ENCODE measurements at places on chromosomes 1 and 21.

- no peak for DNase-seq
These were observed 7.5 kb downstream of the SELENOF start for GRCh38 chr1:86906419-86906818.

DNA sequence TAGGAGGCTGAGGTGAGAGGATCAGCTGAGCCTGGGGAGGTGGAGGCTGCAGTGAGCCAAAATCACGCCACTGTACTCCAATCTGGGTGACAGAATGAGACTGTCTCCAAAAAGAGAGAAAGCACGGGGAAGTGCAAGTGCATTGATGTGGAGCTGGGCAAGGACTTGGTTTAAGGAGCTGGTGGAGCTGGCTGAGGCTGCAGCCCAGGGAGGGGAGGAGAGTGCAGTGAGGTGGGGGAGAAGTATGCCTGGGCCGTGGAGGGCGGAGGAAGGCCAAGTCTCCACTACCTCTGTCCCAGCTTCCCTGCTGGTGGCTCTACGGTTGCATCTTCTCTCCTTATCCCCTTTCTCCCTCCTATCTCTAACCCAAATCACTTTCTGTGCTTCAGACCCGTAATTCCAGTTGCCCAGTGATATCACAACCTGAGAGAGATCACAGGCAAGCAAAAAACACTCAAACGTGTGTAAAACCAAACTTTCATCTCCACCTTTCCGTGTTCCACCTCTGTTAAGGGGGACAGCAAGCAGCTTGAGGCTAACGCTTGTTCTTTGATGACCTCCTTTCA, 11.1 kb downstream of the TOR3A start:
- no peak for DNase-seq

GRCh38 chr1:162456323-162456722, 41.3 kb upstream of the UHMK1 start:
- no peak for DNase-seq

- DNase-seq: no peak
These were observed 766 bp upstream of the SLC44A3 start for GRCh38 chr1:94819238-94819944.

GRCh38 chr1:33692206-33693188, 171.4 kb upstream of the HMGB4 start:
- DNase-seq: peak; percentile 31

- DNase-seq: no peak
These were observed 58.7 kb downstream of the PRDM16 start for GRCh38 chr1:3127738-3128137.

- DNase-seq: no peak
These were observed 386.2 kb downstream of the HHIPL2 start for GRCh38 chr1:222161676-222162075.
